T-helper 17 cell (primary cell): ENCODE measurements at places on chromosomes 7 and 10. TPM values are rescaled to one million over a fixed set of nuclear protein-coding genes. Genes with fewer than 3 reads are reported as not detected.

GAD2 gene
- not detected for total RNA-seq

RASSF4 gene
- total RNA-seq = 2.9 TPM

KIFBP gene
- total RNA-seq = 5.5 TPM

CPA4 gene
- total RNA-seq = not detected

INTS15 gene
- total RNA-seq = 50.7 TPM

OPN4 gene
- not detected for total RNA-seq

PDE6C gene
- total RNA-seq = not detected

- H3K27me3 ChIP-seq = peaks cover 20% of the 10 kb centered on the region
- no peak overlapping the region for H3K4me3 ChIP-seq
Observed at GRCh38 chr7:159231017-159231416, 86.3 kb upstream of the VIPR2 start.

DNA sequence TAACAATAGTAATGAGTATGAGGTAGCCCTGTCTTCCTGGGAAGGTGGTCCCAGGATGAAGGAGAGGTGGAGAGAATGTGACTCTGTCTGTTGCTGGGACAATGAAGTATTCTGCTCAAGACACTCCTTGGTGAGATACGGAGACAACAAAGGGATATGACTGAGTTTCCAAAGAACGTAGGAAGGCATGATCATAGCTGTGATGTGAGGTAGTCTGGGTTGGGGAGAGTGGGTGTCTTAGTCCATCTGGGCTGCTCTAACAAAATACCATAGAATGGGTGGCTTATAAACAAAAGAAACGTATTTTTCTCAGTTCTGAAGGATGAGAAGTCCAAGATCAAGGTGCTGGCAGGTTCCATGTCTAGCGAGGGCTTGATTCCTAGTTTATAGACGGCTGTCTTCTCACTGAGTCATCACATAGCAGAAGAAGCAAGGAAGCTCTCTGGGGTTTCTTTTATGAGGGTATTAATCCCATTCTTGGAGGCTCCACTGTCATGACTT is 84.9 kb upstream of the RHOBTB1 start:
- no peak overlapping the region for H3K27ac ChIP-seq
- no peaks in the 10 kb centered on the region for H3K4me1 ChIP-seq
- DNase-seq = no peak
- H3K4me3 ChIP-seq = no peak overlapping the region

DNA sequence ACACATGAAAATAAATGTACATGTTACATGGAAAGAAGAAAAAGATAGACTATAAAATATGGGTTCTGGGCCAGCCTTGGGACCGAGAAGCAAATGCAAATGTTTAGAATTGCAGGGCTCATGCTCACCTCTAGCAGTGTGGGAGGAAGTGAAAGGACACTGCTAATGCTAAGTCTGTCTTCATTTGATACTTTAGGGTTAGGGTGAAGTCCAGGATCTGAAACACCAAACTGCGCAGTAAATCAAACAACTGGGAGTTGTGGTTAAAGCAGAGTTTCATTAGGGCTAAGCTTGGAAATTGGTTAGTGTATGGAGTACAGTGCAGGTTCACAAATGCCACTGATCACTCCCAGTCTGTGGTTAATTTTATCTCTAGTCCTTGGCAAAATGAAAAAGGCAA is 73.2 kb upstream of the PDK4 start:
- H3K27ac ChIP-seq = no peak overlapping the region
- H3K27me3 ChIP-seq = no peaks in the 10 kb centered on the region
- no peaks in the 10 kb centered on the region for H3K36me3 ChIP-seq
- no peaks in the 10 kb centered on the region for H3K4me1 ChIP-seq

DNA sequence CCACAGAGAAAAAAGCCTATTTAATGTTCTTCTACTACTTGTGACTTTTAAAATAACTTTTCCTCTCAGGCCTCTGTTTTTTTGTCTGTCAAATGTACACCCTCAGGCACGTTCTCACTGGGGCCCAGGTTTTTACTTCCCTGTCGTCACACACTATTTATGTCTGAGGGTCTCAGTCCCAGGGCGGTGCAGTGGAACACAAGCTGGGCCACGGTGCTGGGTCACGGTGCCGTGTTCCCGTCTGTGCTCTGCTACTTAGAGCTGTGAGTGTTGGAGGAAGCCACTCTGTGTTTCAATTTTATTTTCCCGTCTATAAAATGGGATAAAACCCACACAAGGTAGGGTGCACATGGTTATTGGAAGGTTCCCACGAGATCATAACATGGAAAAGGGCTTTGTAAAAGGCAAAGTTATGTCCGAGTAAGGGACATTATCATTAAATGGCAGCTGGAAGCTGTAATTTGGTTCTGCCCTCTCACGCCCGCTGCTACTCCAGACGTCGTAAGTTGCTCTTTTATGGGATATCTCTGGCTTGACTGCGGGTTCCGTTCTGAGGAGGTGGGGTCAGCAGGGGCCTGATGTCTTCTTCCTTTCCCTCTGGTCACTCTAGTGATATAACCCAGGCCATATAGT is 25.2 kb downstream of the ZNF775 start:
- peak; percentile 7 for DNase-seq
- H3K4me1 ChIP-seq = peaks cover 35% of the 10 kb centered on the region
- H3K36me3 ChIP-seq = peaks cover 4% of the 10 kb centered on the region
- H3K27ac ChIP-seq = peak overlapping the region; percentile 98

GRCh38 chr10:120819366-120819765 is 31.8 kb upstream of the WDR11 start:
- no peak overlapping the region for H3K4me3 ChIP-seq
- peaks cover 4% of the 10 kb centered on the region for H3K36me3 ChIP-seq
- H3K27ac ChIP-seq = no peak overlapping the region
- no peak for DNase-seq

DNA sequence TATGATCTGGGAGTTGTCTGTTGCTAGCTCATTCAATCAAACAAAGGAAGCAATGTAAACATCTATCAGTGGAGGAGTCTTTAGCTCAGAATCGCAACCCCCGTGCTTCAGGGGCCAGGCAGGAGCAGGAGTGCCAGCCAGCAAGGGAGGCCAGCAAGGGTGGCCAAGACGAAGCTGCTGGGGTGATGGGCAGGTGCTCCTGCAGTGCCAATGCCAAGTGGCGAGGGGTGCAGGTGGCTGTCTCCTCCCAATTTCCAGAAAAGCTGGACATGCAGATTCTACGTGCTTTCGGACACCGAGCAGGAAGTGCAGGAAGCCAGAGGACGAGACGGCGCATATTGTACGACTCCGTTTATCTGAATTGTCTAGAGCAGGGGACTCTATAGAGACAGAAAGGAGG is 48.1 kb upstream of the EBF3 start:
- no peak for DNase-seq
- no peaks in the 10 kb centered on the region for H3K36me3 ChIP-seq
- H3K27ac ChIP-seq = no peak overlapping the region
- no peak overlapping the region for H3K4me3 ChIP-seq

- H3K4me1 ChIP-seq = no peaks in the 10 kb centered on the region
- H3K27me3 ChIP-seq = no peaks in the 10 kb centered on the region
- H3K27ac ChIP-seq = no peak overlapping the region
- H3K36me3 ChIP-seq = no peaks in the 10 kb centered on the region
- no peak for DNase-seq
Observed at GRCh38 chr7:71165708-71166107, 33.8 kb downstream of the GALNT17 start.

GRCh38 chr10:42973411-42973810 is 103.5 kb upstream of the RET start:
- H3K27ac ChIP-seq = no peak overlapping the region
- peaks cover 46% of the 10 kb centered on the region for H3K27me3 ChIP-seq
- H3K4me3 ChIP-seq = no peak overlapping the region
- DNase-seq = no peak
- no peaks in the 10 kb centered on the region for H3K36me3 ChIP-seq
- H3K4me1 ChIP-seq = no peaks in the 10 kb centered on the region
